C1 segment of cervical spinal cord (tissue), 14 donors: ENCODE measurements at places on chromosomes 3 and 15.

GRCh38 chr15:37218351-37218916, 118.1 kb upstream of the MEIS2 start:
- DNase-seq = no peak

- no peak for DNase-seq
These were observed 32.4 kb downstream of the LSM3 start for GRCh38 chr3:14210843-14211594.

- DNase-seq = peak; percentile 49
These were observed 8.6 kb upstream of the SRP14 start for GRCh38 chr15:40047415-40048210.

GRCh38 chr15:29693225-29693624, 129.0 kb downstream of the TJP1 start:
- DNase-seq = no peak

DNA sequence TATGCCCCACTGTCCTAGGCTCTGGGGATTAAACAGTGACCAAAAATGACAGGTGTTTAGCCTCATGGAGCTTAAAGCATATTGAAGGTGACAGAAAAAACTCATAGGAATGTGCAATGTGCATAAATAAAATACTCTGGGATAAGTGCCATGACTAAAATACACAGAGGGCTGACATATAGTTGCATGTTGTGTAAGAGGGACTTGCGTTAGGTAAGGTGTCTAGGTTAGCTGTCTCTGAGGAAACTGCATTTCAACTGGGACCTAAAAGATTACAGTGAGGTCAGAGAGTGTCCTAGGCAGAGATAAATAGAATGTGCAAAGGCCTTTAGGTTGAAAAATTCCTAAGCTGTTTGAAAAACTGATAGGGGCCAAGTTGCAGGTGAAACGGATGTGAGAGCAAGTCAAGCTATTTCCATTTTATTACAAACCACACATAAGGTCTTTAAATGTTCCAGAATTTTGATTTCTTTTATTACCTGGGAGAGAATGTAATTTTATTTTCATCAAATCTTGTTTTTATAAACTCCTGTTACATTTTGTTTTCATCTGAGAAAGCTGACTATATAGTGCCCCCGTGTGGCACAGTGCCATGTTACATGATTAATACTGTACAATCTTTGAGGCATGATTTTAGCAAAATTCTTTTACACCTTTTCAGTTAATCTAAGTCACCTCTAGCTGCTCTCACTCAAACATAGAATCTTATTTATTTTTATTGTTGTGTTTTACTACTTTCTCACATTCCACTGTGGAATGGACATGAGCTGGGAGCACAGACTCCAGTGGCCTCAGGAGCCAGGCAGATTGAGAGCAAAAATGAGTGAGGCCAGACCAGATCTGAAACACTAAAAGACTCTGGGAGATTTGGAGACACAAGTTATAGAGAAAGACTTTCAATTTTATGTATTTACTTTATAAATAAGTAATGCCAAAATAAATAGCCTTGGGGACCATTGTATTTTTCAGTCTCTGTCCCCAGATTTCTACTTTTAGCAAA, 259.6 kb upstream of the ZNF717 start:
- no peak for DNase-seq

- DNase-seq = no peak
These were observed 727.7 kb upstream of the NECTIN3 start for GRCh38 chr3:110343945-110344344.

GRCh38 chr3:132596816-132597433, at the start of gene ACKR4:
TSS of gene ACKR4 (plus strand) at chr3:132597270. CDS start at chr3:132600398, 3,128 bp downstream.
- DNase-seq = no peak

GRCh38 chr3:40715551-40715950, 190.8 kb downstream of the ZNF621 start:
- DNase-seq = no peak

- no peak for DNase-seq
These were observed 26.3 kb upstream of the EDEM1 start for GRCh38 chr3:5160940-5161858.

- DNase-seq = no peak
These were observed 171.7 kb upstream of the TLE3 start for GRCh38 chr15:70269311-70269911.

- DNase-seq = no peak
These were observed 37.2 kb downstream of the CCK start for GRCh38 chr3:42228796-42229195.

DNA sequence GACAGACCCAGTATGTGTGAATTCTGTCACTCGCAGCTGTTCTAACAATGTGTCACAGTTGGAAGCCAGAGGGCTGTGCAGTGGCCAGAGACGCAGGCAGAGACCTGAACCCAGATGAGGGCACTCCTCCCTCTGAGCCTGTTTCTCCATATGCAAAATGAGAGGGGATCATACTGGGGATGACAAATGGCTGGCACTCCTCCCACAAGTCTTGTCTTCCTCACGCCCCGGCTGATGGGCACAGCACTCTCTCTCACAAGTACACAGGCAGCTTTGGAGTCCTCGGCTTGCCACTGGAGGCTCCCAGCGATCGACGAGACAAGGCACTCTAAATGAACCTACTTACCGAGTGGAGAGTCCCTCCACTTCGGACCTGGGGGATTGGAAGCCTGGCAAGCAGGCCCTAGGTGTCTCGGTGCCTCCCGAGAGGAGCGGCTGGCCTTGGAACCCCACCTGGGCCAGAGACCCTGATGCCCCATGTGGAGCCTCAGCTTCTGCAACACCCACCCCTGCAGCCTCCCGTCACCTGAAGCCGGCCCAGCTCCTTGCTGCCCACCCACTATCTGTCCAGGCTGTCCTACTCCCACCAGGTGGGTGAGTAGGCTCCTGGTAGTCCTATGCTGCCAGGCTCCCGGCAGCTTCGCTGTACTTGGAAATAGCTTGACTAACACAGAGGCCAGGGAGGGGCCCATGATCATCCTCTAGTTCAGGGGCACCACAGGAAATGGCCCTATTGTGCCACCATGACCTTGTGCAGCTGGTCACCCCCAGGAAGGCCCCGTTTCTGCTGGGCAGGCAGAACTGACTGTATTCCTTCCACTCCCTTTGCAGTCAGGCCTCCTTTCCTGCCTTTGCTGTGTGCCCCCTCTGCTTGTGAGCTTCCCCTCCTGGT, 65.0 kb upstream of the IQSEC1 start:
- no peak for DNase-seq

DNA sequence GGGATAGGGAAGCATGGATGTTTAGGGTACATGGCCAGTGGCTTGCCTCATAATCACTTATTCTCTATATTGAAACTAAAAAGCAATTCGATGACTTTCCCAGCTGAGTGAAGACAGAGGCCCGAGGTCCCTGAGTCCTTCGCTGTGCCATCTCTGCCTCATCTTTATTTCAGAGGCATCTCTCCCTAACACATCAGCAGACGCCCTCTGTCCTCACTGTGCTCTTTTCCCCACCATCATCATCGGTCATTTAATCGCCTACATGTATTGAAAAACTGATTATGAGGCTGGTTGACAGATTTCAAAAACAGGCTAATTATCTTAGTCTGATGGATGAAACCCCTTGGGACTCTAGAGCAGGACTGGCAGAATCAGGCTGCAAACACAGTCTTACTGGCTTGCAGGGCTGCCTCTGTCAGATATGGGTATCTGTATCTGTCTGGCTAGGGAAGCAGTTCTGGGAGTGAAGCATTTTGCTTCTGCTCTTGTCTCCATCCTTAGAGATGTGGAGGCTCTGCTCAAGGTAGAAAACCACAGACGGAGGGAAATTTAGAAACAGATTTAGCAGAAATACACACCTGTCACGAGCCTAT, 291.0 kb upstream of the CHRM5 start:
- no peak for DNase-seq

- no peak for DNase-seq
These were observed 108.3 kb downstream of the VPS13C start for GRCh38 chr15:61951949-61952348.

DNA sequence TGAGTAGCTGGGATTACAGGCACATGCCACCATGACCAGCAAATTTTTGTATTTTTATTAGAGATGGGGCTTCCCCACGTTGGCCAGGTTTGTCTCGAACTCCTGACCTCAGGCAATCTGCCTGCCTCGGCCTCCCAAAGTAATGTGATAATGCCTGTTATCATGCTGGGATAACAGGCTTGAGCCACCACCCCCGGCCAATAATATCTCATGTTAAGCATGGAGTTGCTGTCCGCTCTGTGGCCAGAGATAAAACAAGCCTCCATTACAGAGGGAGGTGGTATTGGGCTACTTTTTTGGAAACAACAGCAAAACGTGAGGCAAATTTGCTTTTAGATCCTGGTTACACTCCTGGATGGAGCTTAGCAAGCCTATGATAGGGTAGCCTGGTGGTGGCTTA, 32.9 kb upstream of the ALG1L2 start:
- no peak for DNase-seq

- DNase-seq = peak; percentile 85
These were observed 26.5 kb downstream of the KLF13 start for GRCh38 chr15:31352911-31353811.

- peak; percentile 62 for DNase-seq
These were observed 130.0 kb upstream of the TJP1 start for GRCh38 chr15:29952225-29952624.

GRCh38 chr3:140848666-140849065, 93.0 kb upstream of the SLC25A36 start:
- DNase-seq = no peak

DNA sequence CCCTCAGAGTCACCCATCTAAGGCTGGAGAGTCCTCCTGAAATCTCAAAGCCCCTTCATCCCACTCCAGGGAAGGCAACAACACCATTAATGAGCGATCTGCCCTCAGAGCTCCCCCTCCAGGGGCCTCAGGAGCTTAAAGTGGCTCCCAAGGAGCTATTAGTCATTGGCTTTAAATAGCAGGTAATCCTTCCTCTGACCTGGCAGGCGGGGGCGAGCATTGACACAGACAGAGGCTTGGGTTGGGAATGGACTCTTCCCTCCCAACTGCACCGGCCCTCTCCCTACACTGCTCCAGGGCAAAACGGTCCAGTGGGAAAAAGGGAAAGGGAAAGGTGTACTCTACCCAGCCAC, 1.4 kb downstream of the MFGE8 start:
- DNase-seq = no peak

DNA sequence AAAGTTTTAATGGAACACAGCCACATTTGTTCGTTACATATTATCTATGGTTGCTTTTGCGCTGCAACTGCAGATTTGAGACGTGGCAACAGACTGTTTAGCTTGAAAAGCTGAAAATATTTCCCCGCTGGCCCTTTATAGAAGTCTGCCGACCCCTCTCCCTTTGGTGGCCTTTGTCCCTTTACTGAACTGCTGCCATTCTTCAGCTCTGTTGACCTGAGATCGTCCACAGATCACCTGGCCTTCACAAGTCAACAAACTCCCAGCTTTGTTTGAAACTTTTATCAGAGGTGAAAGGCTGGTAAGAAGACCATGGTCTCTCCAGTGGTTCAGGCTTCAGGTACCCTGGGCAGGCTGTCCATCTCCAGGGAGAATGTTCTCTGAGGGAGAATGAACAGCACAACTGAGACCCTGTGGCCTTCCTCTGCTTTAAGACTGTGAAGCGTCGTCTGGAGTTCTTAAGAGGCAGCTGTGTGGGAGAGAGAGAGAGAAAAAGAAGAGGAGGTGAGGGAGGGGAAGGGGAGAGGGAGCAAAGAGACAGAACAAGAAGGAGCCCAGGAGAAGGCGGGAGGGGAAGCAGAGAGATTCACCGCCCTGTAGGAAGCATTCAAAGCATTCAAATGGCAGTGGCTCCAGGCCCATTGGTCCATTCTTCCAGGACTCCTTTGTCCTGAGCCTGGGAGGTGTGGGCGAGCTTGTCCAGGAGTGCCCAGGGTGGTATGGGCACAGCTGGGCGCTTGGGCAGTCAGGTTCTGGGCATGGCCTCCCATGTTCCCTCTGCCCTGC, 53.7 kb upstream of the INSYN1 start:
- DNase-seq = no peak

- no peak for DNase-seq
These were observed 36.5 kb downstream of the ALS2CL start for GRCh38 chr3:46656778-46657556.

DNA sequence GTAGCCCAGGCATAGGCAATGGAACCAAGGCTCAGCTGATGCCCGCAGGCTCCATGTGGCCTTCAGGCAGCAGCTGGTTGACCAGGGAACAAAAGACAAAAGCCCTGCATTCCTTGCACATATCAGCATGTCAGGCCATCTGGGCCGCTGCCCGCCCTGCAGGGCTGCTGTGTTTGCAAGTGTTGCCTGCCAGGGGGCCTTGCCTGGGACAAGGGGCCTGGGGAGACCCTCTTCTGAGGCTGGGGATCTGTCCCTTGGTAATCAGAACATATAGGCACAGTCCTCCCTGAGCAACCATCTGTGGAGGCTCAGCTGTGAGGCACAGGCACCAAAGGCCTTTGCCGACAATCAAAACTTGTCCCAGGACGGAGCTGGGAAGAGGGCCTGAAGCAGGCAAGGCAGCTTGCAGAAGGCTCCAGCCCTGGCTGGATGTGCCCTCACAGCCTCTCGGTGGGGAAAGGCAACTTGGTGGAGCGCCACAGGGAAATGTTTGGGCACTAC, 138.2 kb downstream of the TPRA1 start:
- DNase-seq = no peak

- DNase-seq = no peak
These were observed 156.2 kb downstream of the CLSTN2 start for GRCh38 chr3:140091143-140091542.

DNA sequence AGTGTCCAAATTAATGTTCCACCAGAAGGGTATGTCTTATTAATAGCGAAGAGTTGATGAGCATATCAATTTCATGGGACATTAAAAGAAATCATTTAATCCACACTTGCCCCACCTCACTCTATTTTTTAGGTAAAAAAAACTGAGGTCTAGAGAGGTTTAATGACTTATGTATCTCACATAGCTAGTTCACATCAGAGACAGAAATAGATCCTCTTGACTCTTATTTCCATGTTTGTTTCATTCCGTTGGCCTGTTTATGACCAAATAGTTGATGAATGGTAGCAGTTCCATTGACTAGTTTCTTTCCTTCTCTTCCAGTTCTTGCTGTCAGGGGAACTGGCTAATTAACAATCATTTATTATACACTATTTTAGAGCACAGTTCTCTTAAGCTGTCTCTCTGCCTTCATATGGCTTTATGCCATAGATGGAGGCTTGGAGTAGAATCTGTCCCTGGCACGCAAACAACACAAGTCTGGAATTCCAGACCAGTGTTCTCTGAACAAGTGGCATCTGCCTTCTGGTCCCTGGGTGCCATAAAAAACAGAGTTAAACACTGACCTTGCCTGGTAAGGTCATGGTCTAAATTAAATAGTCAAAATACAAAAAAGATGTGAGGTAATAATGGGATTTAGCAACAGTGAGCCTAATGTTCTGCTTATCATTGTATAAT, 220.0 kb upstream of the CGNL1 start:
- DNase-seq = peak; percentile 8

GRCh38 chr3:138105598-138105997, 9.8 kb downstream of the DZIP1L start:
- DNase-seq = no peak

GRCh38 chr15:28911310-28911931, 25.6 kb downstream of the APBA2 start:
- DNase-seq = no peak

DNA sequence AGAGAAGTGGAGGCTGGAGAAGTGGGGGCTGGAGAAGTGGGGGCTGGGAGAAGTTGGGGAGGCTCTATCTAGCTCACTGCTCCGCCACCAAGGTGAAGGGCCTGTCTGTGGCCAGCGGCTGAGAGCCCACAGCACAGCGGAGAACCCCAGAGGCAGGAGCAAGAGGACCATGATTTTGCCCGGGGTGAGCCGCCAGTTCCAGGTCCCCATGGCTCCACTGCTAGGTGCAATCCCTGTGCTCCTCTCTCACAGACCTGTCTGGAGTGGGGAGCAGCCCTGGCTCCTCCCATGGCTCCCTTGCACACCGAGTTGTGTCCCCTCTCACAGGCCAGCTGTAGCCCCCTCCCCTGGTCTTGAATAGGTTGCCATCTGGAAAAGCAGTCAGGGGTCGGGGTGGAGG, 4.7 kb upstream of the NRROS start:
- DNase-seq = no peak
